SK-MEL-5 (cell line): ENCODE measurements at places on chromosomes 12 and 14. TPM values are rescaled to one million over a fixed set of nuclear protein-coding genes. Genes with fewer than 3 reads are reported as not detected.

- DNase-seq: no peak
Measured at GRCh38 chr12:50309950-50310349, 26.6 kb upstream of the LIMA1 start.

DNA sequence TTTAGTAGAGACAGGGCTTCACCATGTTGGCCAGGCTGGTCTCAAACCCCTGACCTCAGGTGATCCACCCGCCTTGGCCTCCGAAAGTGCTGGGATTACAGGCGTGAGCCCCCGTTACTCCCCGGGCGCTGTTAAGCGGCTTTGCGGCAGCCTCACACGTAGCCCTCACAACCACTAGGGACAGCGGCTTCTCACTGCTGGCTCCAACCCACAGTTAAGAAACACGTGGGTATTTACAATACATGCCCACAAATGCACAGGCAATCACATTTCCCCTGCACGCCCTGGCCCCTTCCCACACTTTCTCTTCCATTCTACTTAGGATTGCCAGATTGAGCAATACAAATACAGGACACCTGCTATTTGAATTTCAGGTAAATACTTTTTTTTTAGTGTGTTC lies 37.0 kb upstream of the EIF5 start:
- no peak for DNase-seq

DNA sequence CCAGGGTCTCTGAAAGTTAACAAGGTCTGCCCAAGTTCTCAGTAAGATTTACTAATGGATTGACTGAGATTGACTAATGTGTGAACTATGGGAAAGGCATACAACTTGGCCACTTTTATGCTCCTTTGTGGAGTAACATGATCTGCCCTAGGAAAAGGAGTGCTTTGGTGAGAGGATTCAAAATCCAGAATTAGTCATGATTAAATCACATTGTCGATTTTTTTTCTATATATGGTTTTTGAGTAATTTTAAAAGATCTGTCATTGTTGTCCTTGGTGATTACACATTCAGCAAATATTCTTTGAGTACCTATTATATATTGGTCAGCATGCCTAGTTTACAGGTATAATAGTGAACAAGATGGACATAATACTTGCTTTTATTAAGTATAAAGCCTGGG lies 147.7 kb upstream of the SYT10 start:
- DNase-seq: no peak

GRCh38 chr14:105863296-105864108 lies 337.1 kb downstream of the TMEM121 start:
- DNase-seq: no peak

DNA sequence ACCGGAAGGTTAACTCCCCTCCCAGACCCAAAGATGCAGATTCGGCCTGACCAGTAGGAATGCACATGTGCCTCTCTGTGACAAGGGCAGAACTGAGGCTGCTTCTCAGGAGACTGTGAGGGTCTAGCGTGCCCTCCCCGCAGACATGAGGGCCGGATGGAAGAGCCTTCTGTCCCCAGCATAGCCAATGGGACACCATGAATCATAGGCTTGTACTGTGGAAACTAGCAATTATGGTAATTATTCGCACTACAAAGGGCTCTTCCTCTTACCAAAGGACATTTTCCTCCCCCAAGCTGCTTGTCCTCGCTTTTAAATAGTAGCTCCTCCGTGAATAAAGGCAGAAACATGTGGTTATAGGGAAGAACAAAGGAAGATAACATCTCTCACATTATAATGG lies 6.2 kb downstream of the COA8 start:
- no peak for DNase-seq

DNA sequence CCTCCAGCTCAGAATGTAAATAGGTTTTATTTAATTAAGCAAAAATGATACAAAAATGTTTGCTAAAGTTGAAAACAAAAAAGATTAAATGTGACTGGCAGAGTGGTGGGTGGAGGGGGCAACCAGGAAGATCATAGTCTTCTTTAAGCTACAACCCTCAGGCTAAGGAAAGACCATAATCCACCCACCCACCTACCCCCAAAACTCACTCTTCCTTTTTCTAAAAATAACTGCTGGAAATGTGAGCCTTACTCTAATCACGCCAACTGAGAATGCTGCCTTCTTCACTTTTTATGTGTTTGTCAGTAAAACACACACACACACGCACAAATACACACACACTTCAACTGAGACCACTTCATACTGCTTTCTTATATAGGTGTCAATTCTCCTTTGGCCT lies 230.0 kb upstream of the EGLN3 start:
- no peak for DNase-seq

GRCh38 chr12:92942905-92943304 lies 13.8 kb upstream of the EEA1 start:
- DNase-seq: peak; percentile 17

DNA sequence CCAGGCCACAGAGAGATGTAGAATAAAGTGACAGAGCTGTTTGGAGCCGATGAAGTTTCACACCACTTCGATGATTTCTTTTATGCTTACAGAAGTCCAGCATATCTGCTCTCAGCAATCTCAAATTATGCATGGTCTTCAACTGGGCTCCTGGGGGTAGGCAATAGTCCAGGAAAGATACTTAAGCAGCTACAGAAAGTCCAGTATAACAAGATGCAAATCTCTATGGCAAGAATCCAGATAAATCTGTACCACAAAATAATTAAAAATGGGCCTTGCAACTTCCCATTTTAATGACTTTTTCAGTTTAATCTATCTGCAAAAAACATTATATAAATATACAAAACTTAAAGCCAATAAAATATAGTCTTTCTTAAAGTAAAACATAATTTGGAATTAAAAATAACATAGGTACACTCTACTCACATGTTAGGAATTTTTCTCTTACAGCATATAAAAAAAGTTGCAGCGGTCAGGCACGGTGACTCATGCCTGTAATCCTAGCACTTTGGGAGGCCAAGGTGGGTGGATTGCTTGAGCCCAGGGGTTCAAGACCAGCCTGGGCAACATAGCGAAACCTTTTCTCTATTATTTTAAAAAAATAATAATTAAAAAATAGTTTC lies 20.5 kb upstream of the RAD51AP1 start:
- DNase-seq: no peak

GRCh38 chr14:92589213-92589852 lies 75.8 kb downstream of the RIN3 start:
- peak; percentile 53 for DNase-seq

GRCh38 chr14:99687284-99688209 lies 3.4 kb downstream of the CYP46A1 start:
- peak; percentile 25 for DNase-seq

DNA sequence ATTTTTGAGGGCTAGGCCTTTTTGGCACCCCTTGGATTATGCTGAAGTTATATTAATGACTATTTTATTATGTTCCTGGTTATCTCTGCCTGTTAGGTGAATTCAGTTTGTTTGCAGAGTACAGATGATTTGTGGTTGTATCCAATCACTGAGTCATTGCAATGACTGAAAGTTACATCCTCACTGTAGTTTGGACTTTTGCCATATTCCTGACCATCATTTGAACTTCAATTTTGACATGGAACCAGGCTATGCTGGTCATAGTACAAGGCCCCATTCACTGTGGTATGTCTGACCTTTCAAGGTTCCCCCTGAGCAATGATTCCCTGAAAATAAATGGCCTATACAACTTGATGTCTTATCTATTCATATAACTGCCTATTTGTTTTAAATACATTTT lies 621.0 kb downstream of the CCER1 start:
- DNase-seq: peak; percentile 93

DNA sequence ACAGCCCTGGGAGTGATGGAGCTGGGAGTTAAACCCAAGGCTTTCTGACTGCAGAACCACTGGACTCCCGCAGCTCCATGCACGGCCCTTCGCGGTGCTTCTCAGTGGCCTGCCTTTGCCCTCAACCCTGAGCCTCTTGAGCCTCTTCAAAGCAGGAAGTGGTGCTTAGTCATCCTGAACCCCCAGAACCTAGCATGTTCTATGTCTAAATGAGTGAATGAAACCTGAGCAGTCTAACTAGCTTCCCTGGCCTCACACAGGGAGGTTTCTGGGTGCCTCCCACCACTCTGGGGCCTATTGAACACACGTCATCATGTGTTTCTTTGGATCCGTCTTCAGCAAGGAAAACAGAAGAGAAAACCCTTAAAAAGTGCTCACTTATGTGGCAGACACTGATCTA lies 117.9 kb upstream of the SFSWAP start:
- DNase-seq: no peak

GRCh38 chr14:86779416-86779815 lies 1213.6 kb downstream of the GALC start:
- no peak for DNase-seq

GRCh38 chr14:68709007-68709406 lies 83.9 kb downstream of the ZFP36L1 start:
- no peak for DNase-seq

GRCh38 chr12:99260456-99260996 lies 387.0 kb upstream of the GARIN6 start:
- peak; percentile 85 for DNase-seq

DNA sequence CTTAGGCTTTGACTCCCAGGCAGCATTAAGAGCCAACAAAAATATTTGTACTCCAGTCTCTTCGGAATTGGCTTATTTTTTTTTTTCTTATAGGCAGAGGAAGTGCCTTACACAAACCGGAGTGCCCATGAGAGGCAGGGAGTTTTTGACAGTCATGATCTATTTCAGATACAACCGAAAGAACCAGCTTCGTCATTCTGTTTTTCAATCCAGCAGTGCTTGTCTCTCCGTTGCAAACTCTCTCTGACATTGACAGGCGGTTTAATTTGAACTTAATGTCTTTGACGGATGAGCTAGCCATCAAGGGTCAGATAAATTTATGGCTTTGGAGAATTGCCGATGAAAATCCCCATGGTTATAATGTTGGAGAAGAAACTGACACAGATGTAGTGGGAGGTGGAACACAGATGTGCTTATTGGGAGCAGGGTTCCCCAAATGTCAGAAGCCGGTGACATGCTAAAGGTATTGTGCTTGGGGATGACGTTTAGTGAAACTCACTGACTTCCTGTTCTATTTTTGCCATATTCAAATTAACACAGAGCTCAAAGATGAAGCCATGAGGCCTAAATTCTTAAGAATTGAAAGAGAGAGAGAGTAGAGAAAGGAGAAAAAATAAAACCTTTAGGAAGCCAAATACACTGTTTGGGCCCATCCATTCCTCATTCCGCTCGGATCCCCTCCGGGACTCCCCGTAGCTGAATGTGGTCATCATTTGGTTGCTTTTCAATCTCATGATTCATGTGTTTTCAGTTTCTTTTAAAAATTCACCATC lies 59.7 kb downstream of the PLXNC1 start:
- DNase-seq: no peak

DNA sequence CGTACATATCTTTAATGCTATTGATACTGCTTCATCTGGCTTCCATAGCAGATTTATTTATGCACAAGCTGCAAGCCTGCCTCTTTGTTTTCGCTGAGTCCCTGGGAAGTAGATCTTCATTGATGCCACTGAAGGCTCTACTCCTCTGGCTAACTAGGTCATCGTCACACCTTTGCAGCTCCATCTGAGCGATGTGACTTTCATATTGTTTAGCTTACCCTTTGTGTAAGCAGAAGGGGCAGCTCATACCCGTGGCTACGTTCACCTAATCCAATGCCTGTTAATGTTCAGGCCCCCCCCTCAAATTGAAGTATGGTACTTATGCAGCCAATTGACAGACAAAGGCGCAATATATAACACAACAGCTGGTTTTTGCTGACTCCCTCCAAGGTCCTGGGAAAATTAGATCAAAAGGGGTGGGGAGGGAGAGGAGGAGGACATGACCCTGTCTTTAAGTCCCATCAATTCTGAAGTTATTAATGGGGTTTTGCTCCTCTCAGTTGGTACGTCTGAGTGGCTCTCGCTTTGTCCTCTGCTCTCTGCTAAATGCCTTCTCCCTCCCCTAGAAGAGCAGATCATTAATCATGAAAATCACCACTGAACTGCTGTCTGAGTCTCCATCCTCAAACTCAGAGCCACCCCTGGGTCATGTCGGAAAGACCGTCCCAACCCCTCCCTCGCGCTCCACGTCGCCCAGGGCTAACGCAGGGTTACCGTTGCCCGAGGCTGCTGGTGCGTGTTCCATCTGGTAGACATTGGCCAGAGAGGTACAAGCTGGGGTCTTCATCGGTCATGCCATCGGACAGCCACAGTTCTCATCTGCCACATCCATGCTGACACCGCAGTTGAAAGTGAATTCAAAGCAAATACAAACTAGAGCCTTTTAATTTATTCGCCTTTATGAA lies 128.8 kb downstream of the ADGRD1 start:
- no peak for DNase-seq

DNA sequence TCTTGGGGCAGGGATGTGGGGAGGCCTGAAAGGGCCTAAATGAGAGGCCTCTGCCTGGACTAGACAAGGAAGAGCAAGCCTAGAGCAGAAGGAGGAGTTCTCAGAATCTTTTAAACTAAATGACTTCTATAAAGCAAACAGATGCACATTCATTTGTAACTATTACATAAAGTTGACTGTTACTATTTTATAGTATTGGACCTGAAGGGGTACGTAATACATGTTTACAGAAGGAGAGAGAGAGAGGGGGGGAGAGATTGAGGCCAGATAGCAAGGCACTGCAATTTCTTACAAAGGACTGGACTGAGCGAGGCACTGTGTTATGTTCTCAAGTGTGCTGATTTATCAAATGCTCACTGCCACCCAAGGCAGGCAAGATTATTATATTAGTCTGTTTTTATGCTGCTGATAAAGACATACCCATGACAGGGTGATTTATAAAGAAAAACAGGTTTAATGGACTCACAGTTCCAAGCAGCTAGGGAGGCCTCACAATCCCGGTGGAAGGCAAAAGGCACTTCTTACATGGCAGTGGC lies 215.8 kb upstream of the NOS1 start:
- no peak for DNase-seq

- no peak for DNase-seq
Measured at GRCh38 chr12:61009192-61009591, 1251.0 kb upstream of the USP15 start.

DNA sequence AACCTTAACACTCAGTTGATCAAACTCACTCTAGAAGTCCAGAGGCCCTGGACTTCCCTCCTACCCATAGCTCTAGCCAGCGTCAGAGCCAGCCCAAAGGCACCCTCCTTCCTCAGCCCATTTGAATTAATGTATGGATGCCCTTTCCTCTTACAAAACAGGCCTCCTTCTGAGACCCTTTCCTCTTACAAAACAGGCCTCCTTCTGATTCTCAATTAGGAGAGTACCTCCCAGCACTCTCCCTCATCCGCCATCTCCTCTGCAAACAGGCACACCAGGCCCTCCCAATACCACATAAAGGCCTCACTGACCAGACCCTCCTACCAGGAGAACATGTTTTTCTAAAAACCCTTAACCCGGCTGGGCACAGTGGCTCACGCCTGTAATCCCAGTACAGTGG lies 65.7 kb downstream of the MOK start:
- DNase-seq: no peak

- DNase-seq: no peak
Measured at GRCh38 chr14:78978896-78979295, 808.7 kb downstream of the NRXN3 start.

- no peak for DNase-seq
Measured at GRCh38 chr14:23104591-23105347, at the start of gene CIROP. TSS of gene CIROP (minus strand) at chr14:23104989. CDS start at chr14:23104920, 69 bp downstream.

Gene ZDHHC22
- 0.08 and 0.13 TPM in 2 replicates for total RNA-seq

Gene ZNF385A
- 1.1 and 3.1 TPM in 2 replicates for total RNA-seq

Gene TDP1
- total RNA-seq: 11.7 and 16.6 TPM in 2 replicates

Gene GALNT16
- 0.16 and 0.35 TPM in 2 replicates for total RNA-seq

Gene BEGAIN
- total RNA-seq: 5.3 and 10.0 TPM in 2 replicates

Gene C12orf50
- 0.58 and 0.69 TPM in 2 replicates for total RNA-seq

Gene SAMD15
- total RNA-seq: 1.4 and 2.0 TPM in 2 replicates

Gene LRR1
- total RNA-seq: 21.3 and 23.3 TPM in 2 replicates

Gene PLEKHG7
- total RNA-seq: not detected in 2 replicates

Gene PRB2
- total RNA-seq: not detected in 2 replicates

Gene PTCSC3
- not detected in 2 replicates for total RNA-seq

Gene OR5AU1
- not detected in 2 replicates for total RNA-seq

Gene LBHD2
- not detected in 2 replicates for total RNA-seq

Gene CLMN
- total RNA-seq: 19.5 and 24.0 TPM in 2 replicates
